Activated gamma-delta T cell treated with anti-CD3 and anti-CD28 coated beads, Interleukin-2, amount 50 U/mL, for 16 hours (primary cell): ENCODE measurements at places on chromosomes 3 and 15.
A peak's percentile ranks its signal among the peaks of the same experiment; 100 is the strongest.

DNA sequence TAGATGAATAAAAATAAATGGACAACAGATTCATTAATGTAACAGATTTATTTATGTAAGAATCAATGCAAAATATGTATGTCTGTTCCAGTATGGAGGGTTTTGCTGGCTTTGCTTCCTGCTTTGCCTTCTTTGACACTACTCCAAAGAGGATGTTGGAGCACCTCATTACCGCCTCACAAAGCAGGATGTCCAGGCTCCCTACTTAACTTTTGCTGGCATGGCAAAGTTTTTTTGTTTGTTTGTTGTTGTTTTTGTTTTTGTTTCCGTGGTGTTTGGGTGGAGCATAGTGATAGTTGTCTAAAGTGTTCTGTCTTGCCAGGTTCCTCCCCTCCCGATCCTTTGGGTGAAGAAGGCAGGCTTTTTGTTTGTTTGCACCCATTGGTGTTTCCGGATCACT lies 38.7 kb downstream of the DIPK2A start:
- DNase-seq: no peak

DNA sequence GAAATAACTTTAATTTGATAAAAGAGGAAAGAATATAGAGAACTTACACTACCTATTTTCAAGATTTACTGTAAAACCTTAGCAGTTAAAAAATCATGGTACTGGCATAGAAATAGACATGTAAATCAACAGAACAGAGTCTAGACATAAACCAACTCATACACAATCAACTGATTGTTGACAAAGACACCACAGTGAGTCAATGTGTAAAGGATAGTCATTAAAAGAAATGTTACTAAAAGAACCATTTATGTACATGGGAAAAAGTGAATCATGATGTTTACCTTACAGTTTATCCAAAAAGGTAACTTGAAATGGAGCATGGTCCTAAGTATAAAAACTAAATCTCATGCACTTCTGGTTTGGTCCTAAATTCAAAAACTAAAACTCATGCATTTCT lies 847.4 kb downstream of the IGSF11 start:
- DNase-seq: no peak

GRCh38 chr3:138186803-138187295 lies 252 bp upstream of the ARMC8 start:
- DNase-seq: peak; percentile 82

DNA sequence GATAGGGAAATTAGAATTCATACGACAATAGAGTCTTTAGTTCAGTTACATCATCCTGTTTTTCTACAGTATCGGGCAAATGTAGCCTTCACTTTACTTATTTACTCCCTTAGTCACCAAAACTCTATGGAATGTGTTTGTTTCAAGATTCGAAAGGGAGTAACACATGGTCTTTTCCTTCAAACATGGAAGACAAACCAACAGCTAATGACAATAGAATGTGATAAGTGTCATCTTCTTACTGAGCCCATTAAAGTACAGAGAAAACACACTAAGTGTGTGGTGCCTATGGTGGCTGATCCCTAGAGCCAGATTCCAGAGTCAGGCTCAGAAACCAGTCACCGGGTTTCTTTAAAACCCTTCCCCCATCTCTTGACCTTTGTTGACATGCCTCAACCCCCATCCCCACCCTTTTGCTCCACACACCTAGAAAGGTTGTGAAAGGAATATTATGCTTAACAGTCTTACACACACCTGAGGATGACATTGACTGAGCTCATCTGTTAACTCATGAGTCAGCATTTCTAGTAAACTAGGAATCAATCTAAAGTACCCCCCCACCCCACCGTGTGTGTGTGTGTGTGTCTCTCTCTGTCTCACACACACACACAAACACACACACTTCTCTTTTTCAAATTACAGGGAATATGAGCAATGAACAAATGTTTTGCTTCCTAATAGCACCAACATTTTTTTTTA lies 549.6 kb upstream of the CCDC54 start:
- no peak for DNase-seq

DNA sequence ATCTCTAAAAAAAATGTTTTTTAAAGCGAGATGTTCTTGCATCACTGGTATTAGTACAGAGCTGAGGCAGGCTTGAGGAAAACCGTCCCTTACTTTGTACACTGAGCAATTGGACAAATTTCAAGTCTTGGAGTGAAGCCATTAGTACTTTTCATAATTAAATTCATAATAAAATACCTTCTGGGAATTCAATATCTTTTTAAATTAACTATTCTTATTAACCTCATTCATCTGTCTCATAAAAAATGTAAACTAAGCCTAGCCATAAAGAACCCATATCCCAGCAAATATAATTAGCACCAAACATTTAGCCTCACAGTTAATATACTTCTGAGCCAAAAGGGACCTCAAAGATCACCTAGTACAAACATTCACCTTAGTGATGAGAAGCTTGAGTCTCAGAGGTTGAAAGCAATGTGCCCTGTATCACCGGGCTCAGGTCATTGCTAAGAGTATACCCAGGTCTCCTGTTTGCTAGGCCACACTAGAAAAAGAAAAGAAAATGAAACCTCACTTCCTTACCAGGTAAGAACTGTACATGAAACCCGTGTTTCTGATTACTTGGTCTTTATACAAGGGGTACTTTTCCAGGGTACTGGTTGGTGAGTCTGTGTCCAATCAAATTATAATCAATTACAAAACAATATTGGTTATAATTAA lies 192.5 kb downstream of the ADAMTS9 start:
- DNase-seq: no peak

DNA sequence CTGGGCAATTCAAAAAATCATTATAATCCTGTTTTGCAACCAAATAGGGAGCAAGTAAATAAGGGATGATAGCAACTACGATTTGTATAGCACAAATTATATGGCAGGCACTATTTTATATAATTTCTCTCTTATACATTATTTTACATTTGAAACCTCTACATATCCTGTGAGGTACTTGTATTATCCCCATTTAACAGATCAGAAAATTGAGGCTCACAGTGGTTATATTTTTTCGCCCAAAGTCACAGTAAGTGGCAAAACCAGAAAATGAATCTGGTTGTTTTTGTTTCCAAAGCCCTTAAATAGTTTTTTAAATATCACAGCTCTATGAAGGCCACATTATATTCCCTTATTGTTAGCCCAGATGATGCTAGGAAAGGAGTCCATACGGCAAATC lies 74.3 kb downstream of the MLH1 start:
- DNase-seq: no peak

DNA sequence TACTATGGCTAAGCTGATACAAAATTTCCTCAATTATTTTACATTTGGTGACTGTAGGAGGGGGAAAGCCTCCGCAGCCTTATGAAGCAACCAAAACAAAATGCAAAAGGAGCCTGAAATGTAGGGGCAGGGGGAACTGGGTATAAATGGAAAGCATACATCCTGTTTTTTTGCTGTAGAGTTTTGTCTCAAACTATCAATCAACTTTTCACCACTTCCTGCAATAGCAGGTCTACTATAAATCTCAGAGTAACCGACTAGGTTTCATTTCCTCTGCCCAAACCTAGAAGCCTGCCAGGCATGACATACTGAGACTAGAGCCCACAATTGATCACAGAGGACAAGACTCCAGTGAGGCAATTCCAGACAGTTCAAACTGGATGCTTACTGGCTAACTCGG lies 91.3 kb downstream of the SHQ1 start:
- DNase-seq: no peak

DNA sequence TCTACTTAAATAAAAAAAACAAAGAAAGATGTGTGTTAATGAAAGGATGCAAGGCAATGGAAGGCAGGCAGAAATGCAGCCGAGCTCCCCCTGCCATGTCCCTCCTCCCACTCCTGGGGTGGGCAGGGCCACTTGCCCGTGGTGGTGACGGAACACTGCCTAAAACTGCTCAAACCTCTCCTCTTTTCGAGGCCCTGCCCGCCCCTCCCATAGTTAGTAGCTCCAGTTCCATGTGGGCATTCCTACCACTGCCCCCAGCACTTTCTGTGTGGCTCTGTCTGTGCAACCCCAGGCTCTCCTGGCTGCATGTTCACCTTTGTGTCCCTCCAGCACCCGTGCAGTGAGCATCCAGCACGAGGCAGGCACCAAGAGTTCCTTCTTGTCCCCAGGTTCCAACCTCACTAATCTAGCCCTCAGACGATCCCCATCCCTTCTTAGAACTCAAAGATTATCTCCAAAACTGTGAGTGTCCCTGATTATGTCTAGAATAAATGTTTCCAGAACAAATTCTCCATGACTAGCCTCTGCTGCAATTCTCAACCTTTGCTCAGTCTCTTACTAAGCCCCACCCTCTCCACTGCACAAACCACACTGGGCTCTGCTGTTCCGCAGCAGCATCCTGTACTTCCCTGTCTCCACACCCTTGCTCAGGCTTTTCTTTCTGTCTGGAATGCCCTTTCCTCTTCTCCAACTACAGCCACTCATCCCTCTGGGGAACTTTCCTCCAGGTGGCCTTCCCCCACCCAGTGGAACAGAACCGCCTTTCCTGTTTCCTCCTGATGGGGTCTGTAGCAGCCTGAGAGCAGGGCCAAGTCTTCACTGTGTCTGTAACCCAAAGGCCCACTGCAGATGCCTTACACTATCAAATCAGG lies 32.6 kb upstream of the SPTBN5 start:
- DNase-seq: no peak

DNA sequence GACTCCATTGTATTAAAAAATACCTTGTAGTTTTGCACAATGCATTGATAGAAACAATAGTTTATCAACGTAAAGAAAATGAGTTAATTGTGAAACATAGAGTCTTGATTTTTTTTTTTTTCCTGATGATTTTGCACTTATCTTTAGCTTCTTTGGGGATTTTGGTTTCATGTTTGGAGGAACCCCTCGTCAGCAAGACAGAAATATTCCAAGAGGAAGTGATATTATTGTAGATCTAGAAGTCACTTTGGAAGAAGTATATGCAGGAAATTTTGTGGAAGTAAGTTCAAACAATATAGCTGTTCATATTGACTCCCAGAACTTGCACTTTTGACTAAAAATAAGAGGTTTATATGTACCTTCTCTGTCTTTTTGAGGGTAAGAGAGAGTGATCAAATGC lies 7.0 kb downstream of the DNAJB11 start:
- DNase-seq: no peak

GRCh38 chr3:18847583-18848197 lies 300.6 kb upstream of the KCNH8 start:
- DNase-seq: no peak

GRCh38 chr15:73993211-73993994 lies 1.1 kb upstream of the PML start:
- DNase-seq: no peak

DNA sequence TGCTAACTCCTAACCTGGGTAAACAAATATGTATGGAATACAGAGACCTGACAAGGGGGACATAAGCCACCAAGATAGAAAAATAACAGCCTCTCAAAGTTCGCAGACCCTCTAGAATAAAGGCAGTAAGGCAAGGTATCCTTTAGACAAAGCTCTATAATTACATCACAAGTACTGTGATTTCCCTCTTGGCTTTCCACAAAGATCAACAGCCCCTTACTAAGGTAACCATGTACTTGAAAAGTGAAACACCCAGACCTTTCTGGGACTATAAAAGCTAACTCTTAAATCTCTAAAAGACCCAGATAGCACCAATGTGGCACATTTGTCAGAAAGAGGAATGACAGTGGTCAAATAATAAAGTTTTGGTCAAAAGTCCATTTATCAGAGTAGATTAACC lies 51.9 kb downstream of the TBL1XR1 start:
- no peak for DNase-seq

- no peak for DNase-seq
These were observed 85.9 kb downstream of the SLCO3A1 start for GRCh38 chr15:91939403-91939831.

GRCh38 chr3:137944593-137944992 lies 65.4 kb upstream of the CLDN18 start:
- DNase-seq: no peak

- no peak for DNase-seq
These were observed 15.0 kb downstream of the INTS14 start for GRCh38 chr15:65595960-65596359.

DNA sequence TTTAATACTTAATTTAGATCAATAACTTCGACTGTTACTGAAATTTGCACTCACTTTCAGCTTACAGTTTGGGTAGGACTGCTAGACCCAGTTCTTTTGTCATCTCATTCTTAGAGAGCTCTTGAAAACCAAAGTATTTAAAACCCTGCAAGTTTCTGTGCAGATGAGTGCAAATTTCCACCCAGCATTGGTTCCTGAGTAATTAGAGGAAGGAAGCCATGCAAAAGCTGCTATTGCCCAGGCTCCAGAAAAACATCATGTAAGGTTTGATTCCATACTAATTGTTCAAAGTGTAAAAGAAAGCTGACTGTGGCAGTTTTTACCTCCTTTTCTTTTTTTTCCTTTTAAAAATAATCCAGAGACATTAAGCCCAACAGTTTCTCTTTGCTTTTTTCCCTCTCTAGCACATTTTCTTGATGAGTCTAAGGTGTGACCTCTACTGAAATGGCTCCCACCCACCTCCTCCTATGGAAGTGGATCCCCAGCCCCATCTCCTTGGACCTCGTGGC lies 30.3 kb downstream of the ABHD2 start:
- DNase-seq: no peak

GRCh38 chr15:101692801-101693598 lies 31.3 kb downstream of the TARS3 start:
- DNase-seq: no peak

GRCh38 chr15:73596174-73596573 lies 37.0 kb downstream of the NPTN start:
- no peak for DNase-seq

DNA sequence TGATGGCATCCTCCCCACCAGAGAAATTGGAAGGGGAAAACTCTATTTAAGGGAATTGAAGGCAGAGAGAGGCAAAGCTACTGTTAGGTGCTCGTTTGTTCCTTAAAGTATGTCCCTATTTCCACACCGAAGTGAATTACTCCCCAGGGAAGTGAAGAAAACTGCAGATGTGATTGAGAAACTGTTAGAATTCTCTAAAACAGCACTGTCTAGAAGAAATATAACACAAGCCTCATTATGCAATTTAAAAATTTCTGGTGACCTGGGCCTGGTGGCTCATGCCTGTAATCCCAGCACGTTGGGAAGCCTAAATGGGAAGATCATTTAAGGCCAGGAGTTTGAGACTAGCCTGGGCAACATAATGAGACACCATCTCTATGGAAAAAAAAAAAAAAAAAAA lies 305.0 kb downstream of the SHQ1 start:
- DNase-seq: no peak

GRCh38 chr3:59408047-59408624 lies 358.3 kb upstream of the CFAP20DC start:
- no peak for DNase-seq

DNA sequence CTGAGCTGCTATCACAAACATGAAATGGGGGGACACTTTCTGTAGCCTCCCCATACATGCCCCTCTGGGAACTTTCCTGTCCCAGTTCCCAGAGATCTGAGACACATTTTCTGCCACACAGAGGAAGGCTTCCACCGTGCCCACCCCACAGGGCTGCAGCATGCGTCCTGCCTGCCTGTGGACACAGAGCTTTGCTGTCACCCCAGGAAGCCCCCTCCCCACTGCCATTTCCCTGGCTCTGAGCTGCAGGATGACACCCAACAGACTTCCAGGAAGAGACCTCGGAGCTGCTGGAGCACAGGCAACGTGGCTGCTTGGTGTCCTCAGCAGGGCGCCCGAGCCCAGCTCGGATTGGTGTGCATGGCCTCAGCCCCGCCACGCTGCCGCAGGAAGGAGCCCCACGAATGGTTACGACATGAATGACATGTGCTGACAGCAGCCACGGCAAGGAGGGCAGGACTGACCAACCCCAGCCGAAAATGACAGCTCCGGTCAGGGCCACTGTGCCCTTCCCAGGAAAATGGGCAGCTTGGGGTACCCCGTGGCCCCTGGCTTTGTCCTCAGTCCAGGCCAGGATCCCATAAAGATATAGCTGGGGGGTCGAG lies 81.3 kb downstream of the VGLL4 start:
- no peak for DNase-seq

- DNase-seq: no peak
These were observed 79.6 kb upstream of the DCBLD2 start for GRCh38 chr3:98980915-98981596.
